Stimulated activated CD4-positive, alpha-beta T cell treated with anti-CD3 and anti-CD28 coated beads, Interleukin-15, amount 100 ng/mL, for 1 hour (primary cell): ENCODE measurements at places on chromosomes 6 and 20.

GRCh38 chr6:149862922-149863697 lies 1.0 kb downstream of the LRP11 start:
- no peak for DNase-seq

GRCh38 chr6:12241493-12242175 lies 48.5 kb upstream of the EDN1 start:
- no peak for DNase-seq

GRCh38 chr6:165200178-165200577 lies 109.2 kb downstream of the C6orf118 start:
- no peak for DNase-seq

- no peak for DNase-seq
These were observed 65.6 kb downstream of the ATP9A start for GRCh38 chr20:51702556-51702955.

DNA sequence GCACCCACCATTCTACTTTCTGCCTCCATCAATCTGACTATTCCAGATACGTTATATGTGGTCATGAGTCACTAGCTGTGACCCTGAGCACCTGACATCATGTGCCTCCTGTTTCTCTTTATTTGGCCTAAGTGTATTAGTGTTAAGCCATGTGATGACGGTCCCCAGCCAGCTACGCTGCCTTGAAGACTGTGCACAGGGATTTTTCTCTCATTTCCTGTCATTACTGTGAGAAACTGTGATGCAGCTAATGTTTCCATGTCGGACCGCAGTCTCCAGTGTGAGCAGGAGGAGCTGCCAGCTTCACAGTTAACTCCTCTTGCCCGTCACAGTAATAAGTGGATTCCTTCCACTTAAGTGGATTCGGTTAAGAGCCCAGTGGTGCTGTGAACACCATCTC lies 9.9 kb upstream of the SPATS1 start:
- no peak for DNase-seq

GRCh38 chr6:149925974-149926777 lies 3.3 kb upstream of the RAET1G start:
- peak; percentile 64 for DNase-seq

DNA sequence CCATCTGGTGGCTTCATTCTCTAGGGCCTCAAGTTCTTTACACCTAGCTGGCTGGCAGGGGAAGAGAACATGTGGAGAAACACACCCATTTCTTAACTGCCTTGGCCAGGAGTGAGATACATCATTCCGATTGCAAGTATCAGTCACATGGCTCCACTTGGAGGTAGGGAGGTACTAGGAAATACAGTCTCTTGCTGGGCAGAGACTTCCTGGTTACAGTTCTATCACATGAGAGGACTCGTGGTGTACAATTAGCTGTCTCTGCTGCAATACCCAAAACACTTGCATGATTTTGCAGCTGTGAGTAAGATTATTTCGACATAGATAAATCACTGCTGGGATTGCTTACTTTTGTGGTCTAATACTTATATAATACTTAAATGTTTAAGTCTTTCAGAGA lies 51.1 kb downstream of the GTF2H5 start:
- DNase-seq = no peak

- no peak for DNase-seq
These were observed 2.1 kb upstream of the TIAM2 start for GRCh38 chr6:154993026-154993425.

GRCh38 chr6:93219447-93219846 lies 199.9 kb downstream of the EPHA7 start:
- no peak for DNase-seq

DNA sequence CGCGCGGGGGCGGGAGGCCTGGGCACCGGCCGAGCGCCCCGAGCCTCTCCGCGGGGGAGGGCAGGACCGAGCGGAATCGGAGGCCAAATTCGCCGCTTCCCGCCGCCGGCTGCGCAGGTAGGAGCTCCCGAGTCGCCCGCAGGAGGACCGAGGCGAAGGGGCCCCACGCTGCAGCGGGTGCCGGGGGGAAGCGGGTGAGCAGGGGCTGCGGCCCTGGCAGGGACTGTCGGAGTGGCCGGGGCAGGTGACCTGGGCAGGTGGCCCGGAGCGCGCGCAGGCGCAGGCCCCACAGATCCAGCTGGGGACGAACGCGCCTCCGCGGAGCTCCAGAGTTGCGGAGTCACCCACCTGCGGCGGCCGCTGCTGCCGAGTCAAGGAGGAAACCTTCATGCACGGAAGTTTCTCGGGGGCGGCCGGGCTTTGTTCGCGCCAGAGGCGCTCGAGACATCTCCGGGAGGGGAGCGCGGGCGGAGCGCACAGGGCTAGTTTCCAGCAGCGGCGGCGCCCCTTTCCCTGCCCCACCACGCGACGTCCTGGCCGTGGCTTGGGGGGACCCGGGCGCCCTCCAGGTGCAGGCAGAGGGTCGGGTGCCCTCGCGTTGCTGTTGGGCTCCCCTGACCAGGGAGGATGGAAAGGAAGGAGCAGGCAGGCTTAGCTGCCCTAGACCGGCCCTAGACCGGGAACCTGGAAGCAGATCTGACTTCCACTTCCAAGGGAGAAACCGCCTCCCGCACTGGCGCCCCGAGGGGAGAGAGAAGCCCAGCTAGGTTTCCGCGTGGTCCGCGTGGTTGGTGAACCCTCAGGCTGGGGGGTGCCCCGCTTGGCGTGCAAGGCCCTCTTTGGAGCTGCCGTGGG lies 590 bp downstream of the SLCO4A1 start:
- DNase-seq = no peak

GRCh38 chr20:10469599-10469998 lies 34.5 kb downstream of the SLX4IP start:
- no peak for DNase-seq

- DNase-seq = no peak
These were observed 86.0 kb upstream of the IYD start for GRCh38 chr6:150282806-150283205.

GRCh38 chr6:12286373-12287110 lies 3.6 kb upstream of the EDN1 start:
- DNase-seq = no peak

DNA sequence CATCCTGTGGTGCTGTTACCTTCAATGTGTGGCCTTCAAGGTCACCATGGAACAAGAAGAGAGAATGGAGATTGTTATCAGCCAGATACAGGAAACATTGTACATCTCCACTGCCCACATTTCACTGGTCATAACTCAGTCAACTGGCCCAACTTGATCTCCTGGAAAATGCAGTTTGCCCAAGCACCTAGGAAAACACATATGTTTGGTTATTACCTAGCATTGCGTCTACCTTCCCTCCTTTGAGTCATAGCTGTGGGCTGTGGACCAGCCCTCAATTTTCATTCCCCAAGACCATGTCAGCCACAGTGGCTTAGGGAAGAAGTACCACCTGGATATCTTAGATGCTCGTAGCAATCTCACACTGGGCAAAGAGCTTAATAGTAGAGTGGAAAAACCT lies 513.4 kb downstream of the KIF16B start:
- DNase-seq = no peak

DNA sequence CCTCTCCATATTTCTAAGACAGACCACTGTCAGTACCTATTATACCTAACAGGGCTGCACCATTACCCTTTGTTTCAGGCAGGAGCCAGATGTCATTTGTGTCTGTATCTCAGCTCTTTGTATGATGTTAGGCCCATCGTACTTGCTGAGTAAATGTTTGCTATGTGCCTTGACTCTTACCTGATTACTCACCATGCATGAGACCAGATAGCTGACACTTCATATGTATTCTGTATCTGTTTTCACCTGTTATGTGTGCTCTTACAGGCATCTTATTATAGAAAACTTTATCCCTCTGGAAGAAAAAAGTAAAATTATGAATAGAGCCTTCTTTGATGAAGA lies 31.7 kb upstream of the ASXL1 start:
- no peak for DNase-seq

GRCh38 chr6:137227871-137228302 lies 8.7 kb upstream of the IFNGR1 start:
- no peak for DNase-seq

DNA sequence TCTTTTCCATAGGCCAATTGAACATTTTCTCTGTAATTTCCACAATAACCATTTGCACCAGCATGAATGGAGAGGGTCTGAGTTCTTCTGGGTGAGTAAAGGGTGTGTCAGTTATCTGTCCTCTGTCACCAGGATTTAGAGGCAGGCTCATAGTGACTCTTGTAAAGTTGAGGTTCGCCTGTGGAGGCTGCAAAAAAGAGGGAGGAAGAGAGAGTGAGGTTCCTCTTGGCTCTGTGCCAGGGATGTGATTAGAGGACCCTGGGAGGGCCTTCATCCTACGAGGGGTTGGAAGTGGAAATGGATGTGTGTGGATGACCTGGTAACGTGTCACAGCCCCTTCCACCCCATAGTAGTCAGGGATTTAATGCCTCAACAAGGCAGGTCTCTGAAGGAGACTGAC lies 242.0 kb downstream of the ESR1 start:
- no peak for DNase-seq

DNA sequence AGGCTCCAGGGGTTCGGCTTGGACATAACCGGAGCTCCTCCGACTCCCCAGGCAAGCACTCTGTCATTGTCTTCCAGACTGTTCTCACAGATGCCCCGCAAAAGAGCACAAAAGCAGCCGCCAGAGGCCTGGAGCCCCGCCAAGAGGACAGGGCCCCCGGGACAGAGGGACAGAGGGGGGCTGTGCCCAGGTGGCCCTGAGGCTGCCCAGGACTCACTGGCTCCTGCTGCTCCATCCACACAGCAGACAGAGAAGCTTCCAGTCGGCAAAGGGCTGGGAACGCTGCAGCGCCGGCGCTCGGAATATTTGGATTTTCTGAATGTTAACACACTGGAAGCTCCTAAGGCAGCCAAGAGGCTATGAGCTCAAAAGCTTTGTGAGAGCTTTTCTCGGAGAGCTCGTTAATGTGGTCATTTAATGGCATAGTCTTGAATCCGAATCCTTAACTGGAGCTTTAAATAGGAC lies 68.0 kb upstream of the QKI start:
- DNase-seq = no peak
